Immature natural killer cell (primary cell): ENCODE measurements at places on chromosomes 11 and 22. TPM values are rescaled to one million over a fixed set of nuclear protein-coding genes. Genes with fewer than 3 reads are reported as not detected.

GRCh38 chr11:36878737-36879136 is 280.7 kb upstream of the RAG2 start:
- H3K36me3 ChIP-seq: no peaks in the 10 kb centered on the region
- no peak overlapping the region for H3K4me3 ChIP-seq
- peaks cover 1% of the 10 kb centered on the region for H3K27me3 ChIP-seq
- no peaks in the 10 kb centered on the region for H3K4me1 ChIP-seq
- no peak for DNase-seq

The PLAAT2 gene
- 3.0 TPM for polyA plus RNA-seq

DNA sequence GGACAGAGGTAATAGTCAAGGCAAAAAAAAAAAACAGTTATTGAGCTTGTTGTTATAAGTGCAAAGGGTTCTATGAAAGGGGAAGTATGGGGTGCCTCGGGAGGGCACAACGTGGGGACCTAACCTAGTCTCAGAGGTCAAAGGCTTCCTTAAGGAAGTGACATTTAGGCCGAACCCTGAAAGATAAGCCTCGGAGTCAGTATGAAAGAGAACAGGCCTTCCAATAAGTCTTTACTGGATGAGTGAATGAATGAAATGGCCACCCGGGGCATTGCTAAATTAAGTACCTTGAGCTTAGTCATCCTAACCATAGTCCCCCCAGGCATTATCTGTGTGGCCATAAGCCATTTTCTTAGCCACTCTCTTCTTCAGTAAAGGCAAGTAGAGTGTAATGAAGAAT is 19.7 kb downstream of the FLI1 start:
- peak overlapping the region; percentile 49 for H3K4me3 ChIP-seq
- H3K27ac ChIP-seq: peak overlapping the region; percentile 100
- H3K27me3 ChIP-seq: peaks cover 4% of the 10 kb centered on the region
- H3K4me1 ChIP-seq: peaks cover 100% of the 10 kb centered on the region
- H3K36me3 ChIP-seq: peaks cover 4% of the 10 kb centered on the region
- no peak for DNase-seq

- no peak for DNase-seq
- H3K27ac ChIP-seq: no peak overlapping the region
- no peak overlapping the region for H3K4me3 ChIP-seq
- no peaks in the 10 kb centered on the region for H3K36me3 ChIP-seq
- peaks cover 8% of the 10 kb centered on the region for H3K27me3 ChIP-seq
- H3K4me1 ChIP-seq: no peaks in the 10 kb centered on the region
Observed at GRCh38 chr11:134511255-134511654, 99.2 kb upstream of the B3GAT1 start.

GRCh38 chr11:102188488-102188887 is 78.2 kb downstream of the YAP1 start:
- H3K4me3 ChIP-seq: no peak overlapping the region
- H3K27ac ChIP-seq: no peak overlapping the region
- no peak for DNase-seq
- no peaks in the 10 kb centered on the region for H3K36me3 ChIP-seq
- H3K27me3 ChIP-seq: peaks cover 1% of the 10 kb centered on the region
- no peaks in the 10 kb centered on the region for H3K4me1 ChIP-seq

GRCh38 chr22:45192701-45193187 is 29.0 kb downstream of the NUP50 start:
- no peak for DNase-seq
- no peak overlapping the region for H3K4me3 ChIP-seq
- no peaks in the 10 kb centered on the region for H3K27me3 ChIP-seq
- H3K36me3 ChIP-seq: peaks cover 8% of the 10 kb centered on the region
- H3K4me1 ChIP-seq: peaks cover 4% of the 10 kb centered on the region

DNA sequence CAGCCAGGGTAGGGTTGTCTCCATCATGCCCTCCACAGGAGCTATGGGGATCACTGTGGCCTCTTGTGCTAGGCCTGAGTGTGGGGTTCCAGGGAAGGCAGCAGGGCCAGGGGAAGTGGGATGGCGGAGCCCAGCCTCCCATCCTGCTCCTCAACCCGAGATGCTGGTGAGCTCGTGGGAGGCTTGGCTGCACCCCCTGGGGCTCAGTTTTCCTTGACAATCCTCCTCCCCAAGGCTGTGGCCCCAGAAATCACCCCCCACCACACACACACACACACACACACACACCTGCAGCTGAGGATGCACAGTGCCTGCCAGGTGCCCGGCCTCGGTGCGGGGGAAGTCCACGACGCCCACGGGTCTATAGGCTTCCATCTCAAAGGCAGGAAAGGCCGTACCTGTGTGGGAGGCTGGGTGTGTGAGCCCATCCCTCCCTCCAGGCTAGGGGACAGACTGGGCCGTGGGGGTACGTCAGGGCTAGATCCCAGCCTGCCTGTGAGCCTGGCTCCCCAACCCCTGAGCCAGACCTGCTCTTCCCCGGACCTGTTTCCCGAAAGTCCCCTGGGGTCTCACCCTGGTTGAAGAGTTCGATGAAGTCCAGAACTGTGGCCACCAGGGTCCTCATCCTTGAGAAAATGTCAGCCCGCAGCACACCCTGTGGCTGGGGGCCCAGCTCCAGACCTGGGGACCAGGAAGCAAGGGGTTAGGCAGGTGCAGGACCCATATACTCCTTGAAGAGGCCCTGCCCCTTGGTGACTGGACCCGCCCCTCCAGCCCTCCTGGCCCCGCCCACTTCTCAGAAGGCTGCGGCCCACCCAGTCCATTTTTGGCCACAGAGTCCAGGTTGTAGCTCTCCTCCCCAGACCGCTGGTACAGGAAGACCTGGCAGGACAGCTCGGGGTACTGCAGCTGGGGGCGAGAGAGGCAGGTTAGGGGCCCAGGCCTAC is 5.2 kb upstream of the TBX10 start:
- peaks cover 6% of the 10 kb centered on the region for H3K27me3 ChIP-seq
- no peak overlapping the region for H3K27ac ChIP-seq
- no peak overlapping the region for H3K4me3 ChIP-seq
- peaks cover 24% of the 10 kb centered on the region for H3K4me1 ChIP-seq
- no peaks in the 10 kb centered on the region for H3K36me3 ChIP-seq
- no peak for DNase-seq

DNA sequence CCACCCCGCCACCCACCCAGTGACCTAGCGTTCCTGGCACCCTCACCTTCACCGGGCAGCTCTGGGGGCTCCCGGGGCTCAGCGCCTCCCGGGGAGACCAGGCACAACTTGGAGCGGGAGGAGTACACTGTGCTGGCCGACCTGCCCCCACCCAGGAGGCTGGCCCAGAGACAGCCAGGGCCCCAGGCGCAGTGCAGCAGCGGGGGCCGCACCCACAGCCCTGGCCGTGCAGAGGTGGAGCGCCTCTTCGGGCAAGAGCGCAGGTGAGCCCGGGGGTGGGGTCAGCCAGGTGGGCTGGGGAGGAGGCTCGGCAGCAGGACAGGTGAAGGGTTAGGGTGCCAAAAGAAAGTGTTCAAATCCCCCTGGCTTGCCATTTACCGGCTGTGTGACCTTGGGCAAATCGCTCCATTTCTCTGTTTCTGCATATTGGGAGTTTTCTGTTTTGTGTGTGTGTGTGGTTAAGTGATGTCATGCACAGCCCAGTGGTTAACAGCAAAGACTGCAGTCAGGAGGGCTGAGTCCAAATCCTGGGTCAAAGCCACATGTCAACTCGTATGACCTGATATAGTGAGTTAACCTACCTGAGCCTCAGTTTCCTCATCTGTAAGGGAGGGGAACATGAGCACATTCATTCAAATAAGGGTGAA is 29.5 kb downstream of the TRIOBP start:
- H3K4me1 ChIP-seq: no peaks in the 10 kb centered on the region
- no peak overlapping the region for H3K4me3 ChIP-seq
- H3K27ac ChIP-seq: no peak overlapping the region
- H3K27me3 ChIP-seq: peaks cover 2% of the 10 kb centered on the region

DNA sequence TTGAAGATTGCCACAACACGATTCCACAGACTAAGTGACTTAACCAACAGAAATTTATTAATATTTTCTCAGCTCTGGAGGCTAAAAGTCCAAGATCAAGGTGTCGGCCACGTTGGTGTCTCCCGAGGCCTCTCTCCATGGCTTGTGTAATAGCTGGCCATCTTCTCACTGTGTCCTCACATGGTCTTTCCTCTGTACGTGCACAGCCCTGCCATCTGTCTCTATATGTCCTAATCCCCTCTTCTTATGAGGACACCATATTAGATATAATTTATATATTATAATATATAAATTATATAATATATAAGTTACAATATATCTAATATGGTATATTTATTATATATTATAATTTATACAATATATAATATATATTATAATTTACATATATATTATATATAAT is 25.1 kb upstream of the SCGB1A1 start:
- no peak for DNase-seq
- H3K27ac ChIP-seq: no peak overlapping the region
- peaks cover 1% of the 10 kb centered on the region for H3K27me3 ChIP-seq
- H3K36me3 ChIP-seq: no peaks in the 10 kb centered on the region
- H3K4me1 ChIP-seq: peaks cover 5% of the 10 kb centered on the region
- no peak overlapping the region for H3K4me3 ChIP-seq

- peak; percentile 64 for DNase-seq
- H3K4me1 ChIP-seq: peaks cover 97% of the 10 kb centered on the region
- peak overlapping the region; percentile 84 for H3K4me3 ChIP-seq
- H3K27me3 ChIP-seq: peaks cover 7% of the 10 kb centered on the region
Observed at GRCh38 chr22:20571531-20572007, 64.2 kb downstream of the MED15 start.

DNA sequence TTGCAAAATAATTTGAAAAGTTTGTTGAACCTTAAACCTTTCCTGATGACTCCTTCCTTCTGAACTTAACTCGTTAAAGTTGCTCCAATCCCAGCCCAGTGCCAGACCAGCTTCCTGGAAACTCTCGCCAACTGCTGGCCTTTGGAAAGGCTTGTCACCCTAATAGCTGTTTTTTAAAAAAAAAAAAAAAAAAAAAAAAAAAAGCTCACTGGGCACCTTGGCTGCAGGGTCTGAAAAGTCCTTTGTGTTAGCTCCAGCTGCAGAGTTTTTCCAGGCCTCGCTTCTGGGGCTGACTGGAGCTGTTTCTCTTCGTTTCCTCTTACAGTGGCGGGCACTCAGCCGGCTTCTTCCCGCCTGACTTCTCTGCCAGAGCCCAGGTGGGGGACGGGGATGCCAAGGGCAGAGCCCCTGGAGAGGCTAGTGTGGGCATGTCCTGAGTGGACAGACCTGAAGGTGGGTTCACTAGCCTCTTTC is 25.1 kb downstream of the KCNQ1OT1 start:
- H3K4me3 ChIP-seq: no peak overlapping the region
- no peaks in the 10 kb centered on the region for H3K36me3 ChIP-seq
- H3K27me3 ChIP-seq: no peaks in the 10 kb centered on the region
- no peak for DNase-seq

DNA sequence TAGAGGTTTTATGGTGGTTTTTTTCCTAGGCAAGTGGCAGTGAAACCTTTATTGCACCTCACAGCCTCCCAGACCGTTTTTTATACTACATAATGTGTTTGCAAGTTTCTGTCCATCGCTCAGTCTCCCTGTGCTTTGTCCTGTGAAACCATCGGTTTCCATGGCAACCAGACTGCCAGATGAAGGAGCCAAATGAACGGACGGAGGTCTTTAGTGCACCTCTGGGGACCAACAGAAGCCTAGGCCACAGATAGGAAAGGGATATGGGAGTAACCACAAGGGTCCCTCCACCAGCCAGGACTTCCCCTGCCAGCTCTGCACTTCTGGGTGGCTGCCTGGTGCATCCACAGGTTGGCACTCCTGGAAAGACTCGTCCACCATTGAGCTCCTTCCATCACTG is 165.0 kb downstream of the CHST1 start:
- H3K4me1 ChIP-seq: no peaks in the 10 kb centered on the region
- H3K4me3 ChIP-seq: no peak overlapping the region
- no peak overlapping the region for H3K27ac ChIP-seq
- H3K36me3 ChIP-seq: no peaks in the 10 kb centered on the region
- DNase-seq: no peak

The FOLH1 gene
- polyA plus RNA-seq: not detected

- no peak overlapping the region for H3K27ac ChIP-seq
- no peak overlapping the region for H3K4me3 ChIP-seq
- peaks cover 13% of the 10 kb centered on the region for H3K27me3 ChIP-seq
- H3K4me1 ChIP-seq: no peaks in the 10 kb centered on the region
- H3K36me3 ChIP-seq: no peaks in the 10 kb centered on the region
- DNase-seq: no peak
Observed at GRCh38 chr11:134745456-134745855, 333.4 kb upstream of the B3GAT1 start.

DNA sequence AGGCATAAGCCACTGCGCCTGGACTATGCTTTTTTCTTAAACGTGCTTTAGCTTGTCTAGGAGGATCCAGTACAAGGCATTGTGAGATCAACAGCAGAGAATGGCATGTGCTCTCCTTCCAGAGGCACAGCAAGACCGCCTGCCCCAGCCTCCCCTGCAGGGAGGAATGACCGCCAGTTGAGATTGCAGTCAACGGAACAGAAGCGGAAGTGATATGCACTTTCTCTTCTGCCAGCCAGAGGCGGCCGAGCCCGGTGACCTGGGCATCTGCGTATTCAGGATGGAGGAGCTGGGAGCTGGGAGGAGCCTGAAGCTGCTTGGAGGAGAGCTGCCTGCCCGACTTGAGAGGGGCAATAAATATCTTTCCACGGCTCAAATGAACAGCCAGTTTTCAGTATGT is 243.0 kb downstream of the CTTN start:
- DNase-seq: no peak
- H3K36me3 ChIP-seq: no peaks in the 10 kb centered on the region
- H3K4me1 ChIP-seq: no peaks in the 10 kb centered on the region

The SGSM1 gene
- polyA plus RNA-seq: 2.4 TPM

The FOSL1 gene
- 0.17 TPM for polyA plus RNA-seq

GRCh38 chr11:119673759-119674336 is 55.2 kb downstream of the NECTIN1 start:
- H3K4me1 ChIP-seq: peaks cover 20% of the 10 kb centered on the region
- peak overlapping the region; percentile 67 for H3K4me3 ChIP-seq
- no peaks in the 10 kb centered on the region for H3K36me3 ChIP-seq
- H3K27ac ChIP-seq: no peak overlapping the region
- H3K27me3 ChIP-seq: peaks cover 12% of the 10 kb centered on the region

- H3K4me1 ChIP-seq: no peaks in the 10 kb centered on the region
- H3K27me3 ChIP-seq: no peaks in the 10 kb centered on the region
- H3K4me3 ChIP-seq: no peak overlapping the region
- no peak overlapping the region for H3K27ac ChIP-seq
- DNase-seq: no peak
Observed at GRCh38 chr11:105783216-105783615, 173.3 kb downstream of the GRIA4 start.

- H3K36me3 ChIP-seq: no peaks in the 10 kb centered on the region
- H3K27ac ChIP-seq: no peak overlapping the region
- H3K27me3 ChIP-seq: peaks cover 11% of the 10 kb centered on the region
- no peak overlapping the region for H3K4me3 ChIP-seq
- H3K4me1 ChIP-seq: peaks cover 22% of the 10 kb centered on the region
Observed at GRCh38 chr11:33933602-33934001, 41.7 kb upstream of the LMO2 start.

GRCh38 chr22:21982338-21982965 is at the start of gene TOP3B:
Gene TOP3B (minus strand): TSS chr22:21982787. CDS start chr22:21975709, 7,078 bp downstream.
- no peaks in the 10 kb centered on the region for H3K36me3 ChIP-seq
- peaks cover 46% of the 10 kb centered on the region for H3K4me1 ChIP-seq
- DNase-seq: peak; percentile 74
- H3K27me3 ChIP-seq: peaks cover 2% of the 10 kb centered on the region
- peak within 1 kb of the TSS; percentile 85 for H3K27ac ChIP-seq
- peak within 1 kb of the TSS; percentile 89 for H3K4me3 ChIP-seq

The OR52I2 gene
- not detected for polyA plus RNA-seq
